Airway epithelial cell (primary cell): ENCODE measurements at places on chromosomes 4 and X. TPM values are rescaled to one million over a fixed set of nuclear protein-coding genes. Genes with fewer than 3 reads are reported as not detected.

Gene BANK1
- 0.71 and 1.5 TPM in 2 replicates for total RNA-seq

Gene CLIC2
- not detected in 2 replicates for total RNA-seq

Gene GPR78
- total RNA-seq, result not detected in 2 replicates

Gene MAGEE2
- not detected in 2 replicates for total RNA-seq

Gene LRIT3
- 0.07 TPM in 1 of 2 replicates, not detected in the other for total RNA-seq

Gene ADH7
- total RNA-seq, result 13.6 and 14.7 TPM in 2 replicates

Gene CLTRN
- 0.46 and 0.85 TPM in 2 replicates for total RNA-seq

Gene OTC
- total RNA-seq, result not detected in 2 replicates
